Mammary epithelial cell (primary cell): ENCODE measurements at places on chromosomes 4 and X. TPM values are rescaled to one million over a fixed set of nuclear protein-coding genes. Genes with fewer than 3 reads are reported as not detected.
A peak's percentile ranks its signal among the peaks of the same experiment; 100 is the strongest.

The RGS12 gene
- total RNA-seq, result 72.5 and 94.3 TPM in 2 replicates

DNA sequence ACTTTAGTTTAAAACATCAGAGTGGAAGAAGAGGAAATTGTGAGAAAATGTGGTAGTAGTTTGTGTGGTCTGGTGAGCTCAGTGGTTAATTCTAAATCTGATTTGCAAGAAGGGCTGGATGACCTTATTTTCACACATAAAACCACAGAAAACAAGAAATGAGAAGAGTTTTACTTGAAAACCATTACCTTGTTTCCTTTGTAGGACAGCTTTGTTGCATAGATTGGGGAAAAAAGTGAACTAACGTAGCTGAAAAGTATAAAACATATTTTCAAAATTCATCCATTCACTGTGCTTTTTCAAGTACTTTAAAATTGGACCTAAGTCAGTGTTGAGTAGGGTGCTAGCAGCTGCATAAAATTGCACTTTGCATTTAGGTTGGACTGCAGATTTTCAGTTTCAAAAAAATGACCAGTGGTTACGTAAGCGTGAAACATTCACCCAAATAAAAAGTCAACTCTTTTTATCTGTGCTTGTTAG is 211.3 kb downstream of the ARHGAP10 start:
- DNase-seq, result no peak

GRCh38 chr4:43567644-43568043 is 675.1 kb downstream of the GRXCR1 start:
- no peak for DNase-seq

- no peak for DNase-seq
Observed at GRCh38 chr4:48604527-48604926, 114.5 kb downstream of the ZAR1 start.

The RIPPLY1 gene
- total RNA-seq, result not detected in 2 replicates

DNA sequence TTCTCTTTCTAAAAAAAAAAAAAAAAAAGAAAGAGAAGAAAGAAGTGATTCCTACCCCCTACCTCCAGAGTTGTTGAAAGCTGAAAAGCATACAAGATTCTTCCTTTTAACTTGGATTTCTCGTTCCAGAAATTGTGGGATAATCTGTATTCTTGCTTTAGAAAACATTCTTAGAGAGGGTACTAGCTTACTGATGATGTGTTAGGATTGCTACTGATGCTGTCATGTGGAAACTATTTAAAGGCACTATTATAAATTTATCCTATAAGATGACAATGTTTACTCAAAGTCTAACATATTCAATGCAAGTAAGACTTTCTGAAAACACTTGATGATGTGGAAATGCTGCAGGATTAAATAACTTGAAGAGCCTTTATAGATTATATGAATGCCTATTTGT is 204.0 kb upstream of the PUDP start:
- DNase-seq, result no peak

- no peak for DNase-seq
Observed at GRCh38 chr4:6001680-6002491, 16.3 kb downstream of the C4orf50 start.

- no peak for DNase-seq
Observed at GRCh38 chrX:49191574-49192011, 5.4 kb upstream of the PRICKLE3 start.

GRCh38 chr4:166941629-166942028 is 292.7 kb downstream of the SPOCK3 start:
- peak; percentile 69 for DNase-seq

The FANCB gene
- 1.8 and 6.4 TPM in 2 replicates for total RNA-seq

The DNAAF6 gene
- not detected for total RNA-seq

The TKTL2 gene
- not detected for total RNA-seq

GRCh38 chr4:24770032-24770584 is 25.3 kb upstream of the SOD3 start:
- DNase-seq, result peak; percentile 94

The MXD4 gene
- 36.8 TPM for total RNA-seq

DNA sequence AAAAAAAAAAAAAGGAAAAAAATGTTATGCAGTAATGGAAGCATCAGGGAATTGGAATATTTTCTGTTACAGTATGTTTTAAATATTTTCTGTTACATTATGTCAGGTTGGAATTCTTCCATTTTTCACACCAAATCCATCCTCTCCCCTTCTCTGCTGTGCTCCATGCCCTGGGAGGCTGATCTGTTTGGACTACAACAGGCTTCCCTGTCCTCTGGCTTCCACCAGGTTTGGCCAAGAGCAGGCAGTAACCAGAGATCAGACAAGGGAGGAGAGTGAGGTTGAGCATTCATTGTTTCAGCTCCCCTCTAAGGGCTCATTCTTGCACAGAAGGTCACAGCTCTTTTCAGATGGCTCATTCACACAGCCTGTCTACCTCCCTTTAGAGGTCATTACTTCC is 11.7 kb upstream of the TMEM184C start:
- DNase-seq, result no peak

The KLB gene
- not detected in 2 replicates for total RNA-seq

DNA sequence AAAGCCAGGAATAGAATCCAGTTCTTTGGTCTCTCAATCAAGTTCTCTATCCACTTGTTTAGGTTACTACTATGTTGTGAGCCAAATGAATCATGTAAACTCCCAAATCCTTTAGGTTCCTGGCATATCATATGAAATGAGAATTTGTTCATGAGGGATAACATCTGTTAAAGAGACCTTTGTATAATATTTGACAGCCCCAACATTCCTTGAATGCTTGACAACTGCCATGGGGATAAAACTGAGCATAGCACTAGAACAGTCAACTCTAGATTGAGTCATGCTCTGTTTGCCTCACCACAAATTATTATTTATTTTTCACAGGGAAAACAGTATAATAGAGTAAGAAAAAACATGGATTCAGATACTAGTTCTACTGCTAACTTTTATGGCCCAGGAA is 93.3 kb downstream of the NAA11 start:
- no peak for DNase-seq

GRCh38 chrX:50769389-50770063 is 44.5 kb downstream of the SHROOM4 start:
- DNase-seq, result peak; percentile 51

DNA sequence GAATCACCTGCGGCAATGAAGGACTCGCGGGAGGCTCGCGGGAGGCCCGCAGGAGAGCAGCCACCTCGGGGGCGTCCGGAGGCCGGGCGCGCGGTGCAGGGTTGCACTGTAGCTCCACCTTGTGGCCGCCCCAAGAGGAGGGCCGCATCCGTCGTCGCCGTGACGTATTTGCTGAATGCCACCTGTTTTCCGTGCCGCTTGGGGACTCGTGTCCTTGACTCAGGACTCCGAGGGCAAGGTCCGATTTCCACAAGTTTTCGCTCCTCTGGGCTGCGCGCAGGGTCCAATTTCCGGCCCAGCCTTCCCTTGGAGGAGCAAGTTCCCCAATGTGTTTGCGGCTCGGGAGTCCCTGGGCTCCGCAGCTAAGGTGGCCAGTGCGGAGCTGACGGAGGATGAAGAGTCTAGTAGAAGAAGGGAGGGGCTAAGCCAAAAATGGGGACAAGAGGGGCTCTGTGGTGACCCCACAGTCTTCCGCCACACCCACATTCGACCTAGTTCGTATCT is 10.7 kb upstream of the DLG3 start:
- DNase-seq, result peak; percentile 42

The ERAS gene
- not detected in 2 replicates for total RNA-seq

- DNase-seq, result peak; percentile 26
Observed at GRCh38 chrX:65755786-65756185, 88.3 kb downstream of the MSN start.

The MAMLD1 gene
- 2.7 TPM for total RNA-seq

The SPANXA1 gene
- not detected for total RNA-seq

The LDB2 gene
- total RNA-seq, result not detected

The MAGEA2 gene
- not detected in 2 replicates for total RNA-seq

DNA sequence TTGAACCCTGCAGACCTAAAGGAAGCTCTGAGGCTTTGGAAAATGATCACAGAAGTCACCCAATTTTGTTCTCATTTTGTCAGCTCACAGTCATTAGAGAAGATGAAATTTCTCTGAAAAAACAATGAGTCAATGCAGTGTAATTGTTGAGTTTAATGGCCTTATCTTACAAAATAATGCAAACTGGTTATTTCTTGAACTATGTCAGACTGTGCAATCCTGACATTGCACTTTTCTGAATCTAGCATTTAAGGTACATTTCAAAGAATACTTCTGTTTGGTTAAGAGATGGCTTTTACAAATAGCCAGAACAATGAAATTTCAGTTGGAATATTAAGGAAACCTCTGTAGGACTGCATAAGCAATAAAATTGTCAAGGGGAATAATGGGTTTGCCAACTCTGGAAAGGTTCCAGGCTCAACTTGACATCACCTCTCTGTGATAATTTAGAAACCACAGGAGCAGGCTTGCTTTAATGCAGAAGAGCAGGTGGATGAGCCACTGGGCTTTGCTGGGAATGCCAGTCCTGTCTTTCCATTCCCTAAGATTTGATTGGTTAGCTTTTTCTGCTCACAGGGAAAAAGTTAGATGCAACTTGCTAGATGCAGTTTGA is 222.8 kb downstream of the FRMPD4 start:
- DNase-seq, result peak; percentile 37

- peak; percentile 94 for DNase-seq
Observed at GRCh38 chr4:76752861-76753501, 145.0 kb downstream of the SOWAHB start.

The MAB21L2 gene
- total RNA-seq, result not detected

DNA sequence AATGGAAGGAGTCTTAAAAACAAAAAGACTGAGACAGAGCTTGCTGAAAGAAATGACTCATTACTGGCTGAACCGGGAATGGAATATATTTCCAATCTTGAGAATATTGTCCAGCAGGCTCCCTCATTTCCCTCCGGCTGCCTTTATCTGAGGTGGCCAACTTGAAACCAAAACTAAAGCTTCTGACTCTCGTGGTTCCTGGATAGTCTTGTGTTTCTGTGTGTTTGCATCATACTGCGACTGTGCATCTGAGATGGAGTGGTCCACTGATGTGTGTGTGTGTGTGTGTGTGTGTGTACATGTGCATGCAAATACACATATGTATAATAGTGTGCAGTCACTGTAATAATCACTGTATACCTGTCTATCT is 145.6 kb upstream of the SCML1 start:
- peak; percentile 72 for DNase-seq

DNA sequence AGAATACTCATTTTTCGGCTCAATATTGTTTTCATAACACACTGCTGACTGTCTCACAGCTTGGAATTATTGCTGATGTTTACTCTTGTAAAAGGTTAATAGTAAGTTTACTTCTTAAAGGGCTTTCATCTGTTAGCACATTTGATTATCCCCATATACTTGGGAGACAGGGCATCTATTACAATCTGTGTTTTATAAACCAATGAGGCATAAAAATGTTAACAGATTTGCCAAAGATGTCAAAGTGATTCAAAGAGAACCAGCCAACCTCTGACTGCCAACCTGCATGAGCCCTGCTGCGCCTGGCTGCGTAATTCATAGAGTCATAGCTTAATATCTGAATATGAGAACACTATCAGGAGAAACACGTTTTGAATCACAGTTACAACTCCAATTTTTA is 665.6 kb downstream of the TRIML1 start:
- no peak for DNase-seq

DNA sequence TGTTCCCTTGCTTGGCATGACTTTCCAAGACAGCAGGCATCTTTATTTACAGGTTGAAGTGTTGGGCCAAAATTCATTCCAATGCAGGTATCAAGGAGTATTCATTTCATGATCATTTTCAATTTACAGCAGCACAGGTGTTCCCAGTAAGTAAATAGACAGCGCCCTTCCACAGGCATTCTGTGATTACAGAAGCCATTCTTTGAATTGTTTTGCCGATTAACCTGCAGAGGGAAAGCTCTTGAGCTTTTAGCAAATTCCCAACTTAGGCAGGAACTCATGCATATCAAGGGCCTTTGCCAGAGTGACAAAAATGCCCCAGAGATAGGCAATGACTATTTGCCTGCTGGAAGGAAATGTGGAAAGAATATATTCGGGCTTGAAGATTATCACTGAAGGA is 6.8 kb downstream of the TXK start:
- no peak for DNase-seq

DNA sequence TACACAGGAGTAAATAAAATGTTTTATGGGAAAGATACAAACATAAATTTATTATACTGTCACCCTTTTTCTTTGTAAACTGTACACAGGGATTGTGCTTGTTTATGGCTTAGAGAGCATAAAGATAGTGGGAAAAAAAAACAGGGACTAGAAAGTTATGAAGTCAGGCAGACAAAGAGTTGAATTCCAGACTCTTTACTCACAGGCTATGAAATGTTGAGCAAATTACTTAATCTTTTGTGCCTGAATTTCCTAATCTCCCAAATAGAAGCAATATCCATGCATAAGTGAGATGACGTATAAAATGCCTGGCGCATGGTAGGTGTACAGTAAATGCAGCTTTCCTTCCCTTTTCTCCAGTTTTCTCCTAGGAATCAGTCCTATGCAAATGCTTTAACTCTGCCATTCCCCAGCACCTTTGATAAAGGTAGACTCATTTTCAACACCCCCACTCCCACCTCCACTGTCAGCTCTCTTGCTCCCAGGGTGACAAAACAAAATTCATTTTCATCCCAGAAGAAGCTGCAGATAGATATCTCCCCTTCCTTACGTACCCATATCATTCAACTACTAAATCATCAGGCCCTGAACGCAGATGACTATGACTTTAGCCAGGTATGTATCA is 44.5 kb upstream of the BTC start:
- DNase-seq, result peak; percentile 40

The ABHD18 gene
- total RNA-seq, result 7.7 and 8.1 TPM in 2 replicates

The WNK3 gene
- total RNA-seq, result 4.3 TPM
